ENCODE measurements at places on chromosomes 2 and 18.

DNA sequence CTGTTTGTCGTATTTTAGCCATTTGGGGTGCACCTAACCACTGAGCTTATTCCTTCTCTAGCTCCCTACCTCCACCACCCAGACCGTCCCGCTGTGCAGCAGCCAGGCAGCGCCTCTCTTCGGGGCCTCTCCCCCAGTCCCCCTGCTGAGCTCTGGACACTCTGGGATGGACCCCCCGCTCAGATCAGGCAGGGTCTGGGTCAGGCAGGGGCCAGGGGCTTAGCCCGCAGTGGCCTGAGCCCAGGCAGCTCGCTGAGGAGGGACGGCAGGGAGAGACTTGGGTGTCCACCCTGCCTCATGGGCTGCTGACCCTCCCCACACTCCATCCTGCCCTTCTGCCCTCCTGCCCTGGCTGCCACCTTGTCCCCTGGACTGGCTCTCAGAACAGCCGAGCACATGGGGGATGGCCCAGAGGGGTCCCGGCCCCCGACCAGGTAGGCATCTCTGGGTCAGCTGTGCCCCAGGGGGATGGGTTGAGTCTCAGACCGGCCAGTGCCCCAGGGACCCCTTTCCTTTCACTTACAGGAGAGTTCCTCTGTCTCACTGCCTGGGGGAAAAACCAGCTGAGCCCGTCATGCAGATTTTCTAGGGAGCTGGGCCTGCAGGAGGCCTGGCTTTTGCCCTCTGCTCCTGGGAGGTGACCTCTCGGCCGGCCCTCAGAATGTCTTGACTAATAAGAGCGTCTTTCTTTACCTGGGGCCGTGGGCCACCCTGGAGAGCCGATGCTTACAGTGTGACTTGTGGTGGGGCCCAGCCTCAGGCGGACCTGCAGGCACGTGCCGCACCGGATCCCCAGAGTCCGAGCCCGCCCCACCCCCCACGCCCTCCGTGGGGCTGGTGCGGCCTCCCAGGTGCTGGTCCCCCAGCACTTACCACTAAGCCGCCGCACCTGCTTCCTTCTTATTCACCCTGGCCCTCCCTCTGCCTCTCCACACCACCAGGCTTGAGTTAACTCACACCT lies 22.8 kb upstream of the PXDN start:
- ATAC-seq: no peak

GRCh38 chr2:170737821-170738220 lies 22.7 kb downstream of the SP5 start:
- ATAC-seq: no peak

DNA sequence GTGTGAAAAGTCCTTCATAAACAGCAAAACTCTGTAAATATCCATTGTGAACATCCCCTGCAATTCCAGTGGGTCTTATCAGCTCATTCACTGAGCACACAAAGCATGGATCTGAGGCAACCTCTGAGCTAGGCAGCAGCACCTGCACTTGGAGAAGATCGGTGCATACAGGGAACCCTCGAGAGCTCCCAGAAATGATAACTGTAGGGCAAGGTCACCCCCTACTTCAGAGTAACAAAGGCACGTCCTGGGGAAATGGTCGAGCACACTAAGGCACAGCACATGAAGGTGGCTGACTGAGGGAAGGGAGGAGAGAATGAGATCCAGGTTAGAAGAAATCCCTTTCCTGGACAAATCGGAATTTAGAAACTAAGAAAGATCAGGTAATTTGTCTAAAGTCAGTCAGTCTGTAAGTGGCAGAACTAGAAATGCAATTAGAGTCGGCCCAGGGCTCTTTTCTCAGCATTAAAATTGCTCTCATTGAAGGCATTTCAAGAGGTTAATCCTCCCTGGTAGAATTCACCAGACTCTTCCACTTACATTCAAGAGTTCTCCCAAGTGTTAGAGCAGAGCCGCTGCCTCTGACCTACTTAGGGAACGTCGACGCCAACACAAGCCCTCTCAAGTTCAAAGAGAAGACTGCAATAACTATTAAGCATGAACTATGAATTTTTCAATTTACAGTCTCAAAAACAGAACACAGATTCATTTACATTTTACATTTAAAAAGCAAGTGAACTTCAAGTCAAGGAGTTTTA lies 45.9 kb downstream of the PXDN start:
- no peak for ATAC-seq

DNA sequence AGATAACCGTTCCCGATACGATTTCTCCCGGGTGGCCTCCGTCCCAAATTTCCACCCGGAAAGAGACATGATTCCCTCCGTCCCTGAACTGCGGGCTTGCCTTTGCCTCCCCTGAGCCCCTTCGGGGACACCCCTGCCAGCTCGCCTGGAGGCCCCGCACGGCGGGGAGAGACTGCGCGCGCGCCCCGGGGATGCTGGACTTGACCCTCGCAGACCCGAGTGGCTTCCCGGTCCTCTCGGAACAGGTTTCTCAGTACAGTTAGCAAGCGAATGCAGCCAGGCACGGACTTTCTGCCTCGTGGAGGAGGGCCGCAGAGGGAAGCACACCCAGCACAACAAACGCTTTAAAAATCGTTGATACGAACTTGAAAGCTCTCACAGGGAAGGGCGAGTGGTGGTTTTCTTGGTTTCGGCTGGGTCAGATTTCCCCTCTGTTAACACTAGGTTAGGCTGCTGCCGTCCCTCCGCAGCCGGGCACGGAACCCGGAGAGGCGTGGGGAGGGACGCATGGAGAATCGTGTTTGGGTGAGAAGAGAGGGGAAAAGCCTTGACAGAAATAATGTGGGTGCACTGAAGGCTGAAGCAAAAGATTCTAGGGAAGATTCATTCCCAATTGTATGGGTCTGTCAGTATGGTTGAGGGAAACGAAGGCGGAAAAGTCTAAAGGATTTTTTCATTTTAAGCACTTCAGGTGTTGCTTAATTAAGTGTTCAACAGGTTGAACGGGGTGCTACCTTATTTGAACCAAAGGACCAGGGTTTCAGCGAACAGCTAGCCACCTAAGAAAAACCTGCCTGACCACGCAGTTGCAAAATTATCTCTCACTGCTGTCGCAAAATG lies 916 bp downstream of the TNFRSF11A start:
- peak; percentile 59 for ATAC-seq

- ATAC-seq: no peak
These were observed 9.6 kb upstream of the HOXD1 start for GRCh38 chr2:176178757-176179295.

- no peak for ATAC-seq
These were observed 156.1 kb downstream of the FAM210A start for GRCh38 chr18:13570216-13570615.

DNA sequence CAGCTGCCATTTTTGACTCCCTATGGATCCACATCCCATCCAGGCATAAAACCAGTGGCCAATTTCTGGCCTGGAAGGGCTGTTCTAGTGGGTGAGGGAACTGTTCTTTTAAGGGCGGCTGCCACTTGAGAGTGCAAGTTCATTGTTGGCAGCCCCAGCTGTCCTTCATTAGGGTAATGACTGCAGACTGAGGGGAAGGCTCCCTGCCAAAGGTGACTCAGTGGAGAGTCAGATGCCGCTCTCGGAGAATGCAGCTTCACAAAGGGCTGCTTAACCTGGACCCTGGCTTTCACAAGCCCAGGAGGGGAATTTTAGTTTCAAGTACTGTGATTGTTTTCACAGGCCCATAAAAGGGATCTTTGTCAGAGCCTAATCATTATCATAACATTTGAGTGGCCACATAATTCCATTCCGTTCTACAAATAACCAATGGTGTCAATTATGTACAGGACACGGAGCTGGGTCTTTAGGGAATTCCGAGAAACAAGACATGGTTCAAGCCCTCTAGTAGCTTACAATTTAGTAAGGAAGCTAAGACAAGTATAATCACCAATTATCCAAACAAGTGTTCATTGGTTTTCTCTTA lies 235.7 kb downstream of the CDCA7 start:
- ATAC-seq: peak; percentile 96

DNA sequence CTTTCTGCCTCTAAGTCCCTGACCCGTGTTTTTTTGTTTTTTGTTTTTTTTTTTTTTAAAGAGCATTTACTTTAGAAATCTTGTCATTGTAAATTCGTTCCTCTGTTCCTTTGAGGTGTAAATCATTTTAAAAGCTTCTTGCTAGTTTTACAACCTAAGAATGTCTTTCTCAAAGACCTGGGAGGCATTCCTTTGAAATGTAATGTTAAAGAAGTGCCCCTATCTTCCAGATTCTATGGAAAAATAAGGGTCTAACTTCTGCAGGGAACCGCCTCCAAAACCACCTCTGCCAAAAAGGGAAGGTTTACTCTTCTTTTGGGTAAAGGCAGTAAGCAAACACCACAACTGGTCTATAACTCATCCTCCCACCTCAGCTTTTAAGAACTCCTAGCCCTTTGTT lies 259.6 kb upstream of the ZNF804A start:
- no peak for ATAC-seq

DNA sequence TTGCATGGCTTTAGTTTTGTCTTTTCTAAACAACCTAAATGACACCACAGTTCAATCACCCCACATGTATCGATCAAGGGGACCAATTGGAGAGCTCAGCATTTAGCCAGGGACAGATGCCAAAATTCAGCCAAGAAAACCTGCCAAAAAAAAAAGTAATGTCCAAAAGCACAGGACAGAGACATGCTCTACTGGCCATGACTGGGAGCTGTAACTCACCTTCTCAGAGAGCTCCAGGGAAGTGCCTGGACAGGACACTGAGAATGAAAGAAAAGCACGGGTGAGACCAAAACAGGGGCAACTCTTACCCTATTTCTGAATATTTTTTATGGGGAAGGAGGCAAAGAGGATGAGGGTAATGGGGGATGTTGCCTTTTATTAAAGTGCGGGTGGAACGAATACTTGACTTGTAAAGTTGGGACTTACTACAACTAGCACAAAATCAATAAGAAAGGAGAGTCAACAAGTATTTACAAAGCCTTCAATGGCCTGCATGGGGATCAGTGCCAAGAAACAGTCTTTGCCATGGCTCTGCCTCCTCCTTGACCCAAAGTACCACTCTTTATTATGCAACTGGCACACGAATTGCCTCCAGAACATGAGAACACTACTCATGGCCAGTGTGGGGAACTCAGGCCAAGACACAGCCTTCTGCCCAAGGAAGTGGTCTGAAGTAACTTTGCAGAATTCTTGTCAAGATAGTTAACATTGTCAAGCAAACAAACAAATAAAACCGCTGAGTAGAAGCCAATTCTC lies 72.9 kb upstream of the HK2 start:
- no peak for ATAC-seq

- ATAC-seq: no peak
These were observed 1311.3 kb upstream of the TMEFF2 start for GRCh38 chr2:193506035-193506434.

GRCh38 chr18:70411876-70412435 lies 123.1 kb downstream of the SOCS6 start:
- ATAC-seq: no peak

DNA sequence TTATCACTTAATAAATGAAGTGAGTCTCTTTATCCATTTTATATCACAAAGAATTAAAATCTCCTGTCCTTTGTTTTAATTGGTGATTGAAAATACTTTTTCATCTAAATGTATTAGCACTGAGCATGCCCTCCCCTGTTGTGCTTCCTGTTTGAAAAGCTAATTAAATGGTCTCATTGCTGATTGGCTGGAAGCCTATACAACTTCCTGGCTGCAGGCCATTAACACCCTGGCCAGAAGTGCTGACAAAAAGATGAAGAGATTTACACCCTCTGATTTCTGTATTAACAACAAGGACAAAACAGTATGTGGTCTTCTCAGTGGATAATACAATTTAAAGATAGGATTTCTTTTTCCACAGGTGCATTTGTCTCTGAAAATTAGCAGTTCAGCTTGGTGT lies 548.0 kb downstream of the DCC start:
- ATAC-seq: no peak

DNA sequence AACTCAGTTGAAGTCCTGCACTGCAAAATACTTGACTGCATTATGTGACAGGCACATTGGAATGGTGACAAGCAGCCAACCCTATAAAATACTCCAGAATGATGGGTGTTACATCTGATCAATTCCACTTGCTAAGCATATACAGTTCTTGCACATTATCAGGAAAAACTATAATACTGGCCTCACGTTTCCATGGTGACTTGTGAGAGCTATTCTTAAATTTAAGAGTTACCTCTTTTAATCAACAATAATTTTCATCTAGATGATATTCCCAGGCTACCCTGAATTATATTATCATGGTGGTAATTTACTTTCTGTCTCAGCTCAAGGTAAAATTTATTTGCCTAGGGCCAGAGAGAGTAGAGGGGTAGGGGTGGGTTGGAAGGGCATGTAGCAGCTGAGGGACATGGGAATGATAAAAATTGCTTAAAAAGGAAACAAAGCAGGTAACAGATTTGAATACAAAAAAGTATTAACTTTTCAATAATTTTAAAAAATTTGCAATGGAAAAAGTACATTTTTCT lies 132.3 kb upstream of the PGAP1 start:
- no peak for ATAC-seq

DNA sequence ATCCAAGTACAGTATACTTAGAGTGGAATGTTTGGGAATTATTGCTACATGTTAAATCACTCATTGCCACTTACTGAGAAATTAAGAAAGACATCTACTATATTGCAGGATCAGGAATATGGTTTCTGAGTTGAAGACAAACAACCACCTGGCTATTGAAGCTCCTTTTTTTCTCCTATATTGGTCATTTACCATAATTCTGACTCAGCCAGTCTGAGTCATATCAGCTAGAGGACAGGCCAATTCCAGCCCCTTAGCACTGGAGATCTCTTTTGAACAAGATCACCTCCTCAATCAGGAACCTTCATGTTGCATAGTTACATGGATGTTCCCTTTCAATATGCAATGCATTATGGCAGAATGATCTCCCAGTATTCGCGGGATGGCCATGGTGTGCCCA lies 42.7 kb upstream of the CDH19 start:
- ATAC-seq: no peak

GRCh38 chr2:120979921-120980320 lies 244.3 kb downstream of the GLI2 start:
- no peak for ATAC-seq

DNA sequence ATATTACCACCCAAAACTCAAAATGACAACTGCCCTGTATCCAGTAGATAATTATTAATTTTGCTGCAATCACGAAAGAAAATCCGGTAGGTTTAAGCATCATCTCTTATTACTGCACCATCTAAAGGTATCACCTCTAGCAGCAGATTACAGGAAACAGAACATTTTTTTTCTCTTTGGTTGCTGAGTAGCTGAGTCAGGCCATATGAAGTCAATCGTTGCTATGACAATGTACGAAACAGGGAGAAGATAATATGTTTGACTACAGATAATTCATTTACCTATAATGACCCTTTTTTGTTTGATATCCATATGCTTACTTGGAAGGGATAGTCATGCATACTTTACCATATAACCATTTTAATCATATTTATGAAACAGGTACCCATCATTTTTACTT lies 831.6 kb upstream of the CHAC2 start:
- ATAC-seq: no peak

DNA sequence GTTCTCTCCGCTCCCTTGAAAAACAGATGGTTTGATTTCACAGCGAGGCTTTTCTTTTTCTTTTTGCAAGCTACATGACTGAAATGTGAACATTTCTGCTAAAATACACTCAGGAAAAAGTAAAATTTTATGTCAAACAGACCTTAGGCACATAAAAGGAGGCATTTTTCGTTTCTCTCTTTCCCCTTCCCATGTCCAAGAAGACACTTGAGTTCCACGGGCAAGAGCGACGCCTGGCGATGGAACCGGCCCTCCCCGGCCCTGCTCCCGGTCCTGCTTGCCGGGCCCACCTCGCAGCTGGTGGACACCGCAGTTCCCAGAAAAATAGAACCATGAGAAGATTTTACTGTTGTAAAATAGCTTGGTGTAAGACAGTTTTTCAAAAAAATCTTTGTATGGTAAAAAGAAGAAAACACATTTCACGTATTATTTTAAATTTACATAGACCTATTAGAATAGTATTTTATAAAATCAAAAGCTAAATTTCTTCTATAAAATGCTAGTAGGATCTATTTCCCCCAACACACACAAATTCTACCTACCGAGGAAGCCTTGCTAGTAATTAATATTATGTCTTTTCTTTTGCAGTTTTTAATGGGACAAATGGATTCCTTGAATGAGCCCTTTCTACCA lies 2.3 kb upstream of the ALKAL2 start:
- ATAC-seq: peak; percentile 58

All from esophagus mucosa (tissue), 1 donor.